Central memory CD4-positive, alpha-beta T cell (primary cell): ENCODE measurements at places on chromosomes 1 and 21.

DNA sequence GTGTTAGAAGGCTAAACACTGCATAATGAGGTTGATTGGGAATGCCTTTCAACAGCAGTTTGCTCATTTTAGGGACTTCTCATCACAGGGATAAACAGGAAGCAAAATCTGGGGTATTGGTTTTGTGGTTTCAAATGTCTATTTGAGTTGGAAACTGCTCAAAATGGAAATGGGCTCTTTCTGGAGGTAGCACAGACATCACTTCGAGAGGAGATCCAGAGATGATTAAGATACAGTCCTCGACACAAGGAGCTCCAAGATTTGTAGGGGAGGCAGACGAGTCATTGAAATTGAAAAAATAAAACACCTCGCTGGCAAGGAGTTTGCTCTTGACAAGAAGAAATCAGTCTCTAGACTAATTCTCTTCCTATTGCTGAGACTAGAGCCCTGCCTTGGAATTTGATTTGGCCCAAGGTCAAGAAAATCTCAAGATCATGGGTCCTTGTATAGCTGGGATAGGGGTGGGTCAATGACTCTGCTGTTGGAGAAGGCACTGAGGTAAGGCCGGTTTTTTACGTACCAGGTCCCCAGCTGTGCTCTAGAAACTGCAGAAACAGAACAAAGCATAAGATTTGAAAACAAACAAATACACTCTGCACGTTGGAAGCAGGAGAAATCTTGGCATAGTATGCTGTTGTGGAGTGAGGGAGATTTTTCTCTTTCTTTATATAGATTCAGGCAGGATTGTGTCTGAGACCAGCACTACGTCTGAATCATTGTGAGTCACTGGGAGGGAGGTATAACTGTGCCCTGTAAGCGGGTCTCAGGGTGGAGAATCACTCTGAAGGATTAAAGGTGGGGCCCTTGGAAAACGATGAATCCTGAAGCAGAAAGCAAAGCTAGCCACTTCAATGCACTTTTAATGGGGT lies 17.7 kb upstream of the KLHDC8A start:
- DNase-seq: no peak

DNA sequence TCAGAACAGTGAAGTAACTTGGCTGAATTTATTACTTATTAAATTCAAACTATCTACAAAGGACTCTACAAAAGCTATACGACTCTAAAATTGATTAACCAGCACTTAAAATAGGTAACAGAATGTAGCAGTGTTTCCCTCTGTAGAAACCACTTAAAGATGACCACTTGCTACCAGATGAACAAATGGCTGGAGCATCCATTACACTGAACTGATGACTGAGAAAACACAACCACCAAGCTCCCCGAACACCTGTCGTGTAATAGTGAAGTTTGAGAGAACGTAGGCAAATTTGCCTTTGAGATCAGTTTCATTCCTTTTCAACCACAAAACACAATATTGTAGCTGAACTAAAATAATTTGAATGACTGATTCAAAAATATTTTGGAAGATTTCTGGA lies 226.7 kb downstream of the KCNT2 start:
- DNase-seq: no peak

- no peak for DNase-seq
Observed at GRCh38 chr1:7616076-7616832, 154.8 kb upstream of the VAMP3 start.

DNA sequence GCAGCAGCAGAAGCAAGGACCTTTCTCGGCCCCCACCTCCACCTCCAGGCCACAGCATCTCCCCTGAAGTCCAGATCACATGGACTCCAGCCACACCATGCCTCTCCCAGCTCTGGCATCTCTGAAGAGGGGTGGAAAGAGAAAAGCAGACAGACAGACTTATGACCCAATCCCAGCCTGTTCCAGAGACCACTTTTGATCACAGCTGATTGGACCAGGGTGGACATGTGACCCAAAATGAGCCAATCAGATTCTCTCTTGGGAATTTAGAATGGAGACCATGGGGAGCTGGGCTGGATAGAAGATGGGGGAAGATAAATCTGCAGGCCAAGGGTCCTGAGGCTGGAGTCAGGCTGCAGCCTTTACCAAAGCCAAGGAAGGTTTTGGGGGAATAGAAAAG lies 16.4 kb downstream of the HTR1D start:
- no peak for DNase-seq

- DNase-seq: no peak
Observed at GRCh38 chr1:2981981-2982614, 39.2 kb upstream of the ACTRT2 start.

- DNase-seq: no peak
Observed at GRCh38 chr1:18091660-18092446, 15.7 kb upstream of the IGSF21 start.

DNA sequence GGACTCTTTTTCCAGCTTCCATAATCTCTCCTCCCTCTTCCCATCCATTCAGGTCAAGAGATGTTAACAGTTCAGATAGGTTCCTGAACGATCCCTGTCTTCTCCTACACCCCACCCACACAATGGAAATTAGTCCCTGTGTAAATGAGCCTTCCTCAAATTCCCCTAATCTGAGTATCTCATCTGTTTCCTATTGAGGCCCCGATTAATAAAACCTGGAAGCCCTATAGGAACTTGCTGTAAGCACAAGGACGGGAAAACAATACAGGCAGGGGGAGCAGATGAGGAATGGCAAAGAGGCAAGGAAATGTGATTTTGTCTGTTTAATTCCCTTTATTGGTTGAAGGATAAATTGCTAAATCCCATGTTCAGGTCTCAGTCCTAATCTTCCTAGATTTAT lies 7.1 kb upstream of the GPX7 start:
- DNase-seq: no peak

DNA sequence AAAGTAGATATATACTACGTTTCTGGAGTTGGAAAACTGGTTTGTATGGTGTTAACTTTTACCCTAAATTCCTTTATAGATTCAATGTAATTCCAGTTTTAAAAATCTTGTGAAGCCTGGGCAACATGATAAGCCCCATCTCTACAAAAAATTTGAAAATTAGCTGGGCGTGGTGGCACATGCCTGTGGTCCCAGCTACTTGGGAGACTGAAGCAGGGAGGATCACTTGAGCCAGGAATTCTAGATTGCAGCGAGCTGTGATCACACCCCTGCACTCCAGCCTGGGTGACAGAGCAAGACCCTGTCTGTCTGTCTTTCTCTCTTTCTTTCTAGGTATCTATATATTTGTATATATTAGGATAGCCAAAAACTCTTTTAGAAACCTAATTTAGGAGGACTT lies 141.9 kb downstream of the CLEC20A start:
- DNase-seq: no peak

- no peak for DNase-seq
Observed at GRCh38 chr1:157732755-157733154, 32.2 kb upstream of the FCRL3 start.

DNA sequence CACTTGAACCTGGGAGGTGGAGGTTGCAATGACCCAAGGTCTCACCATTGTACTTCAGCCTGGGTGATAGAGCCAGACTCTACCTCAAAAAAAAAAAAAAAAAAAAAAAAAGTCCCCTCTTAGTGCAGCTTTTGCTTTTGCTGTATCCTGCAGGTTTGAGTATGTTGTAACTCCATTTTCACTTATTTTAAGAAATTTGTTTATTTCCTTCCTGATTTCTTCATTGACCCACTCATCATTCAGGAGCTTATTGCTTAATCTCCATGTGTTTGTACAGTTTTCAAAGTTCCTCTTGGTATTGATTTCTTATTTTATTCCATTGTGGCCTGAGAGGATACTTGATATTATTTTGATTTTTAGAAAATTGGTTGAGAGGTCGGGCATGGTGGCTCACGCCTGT lies 50.9 kb upstream of the AK4 start:
- DNase-seq: no peak

- DNase-seq: no peak
Observed at GRCh38 chr1:67004176-67004575, 49.8 kb downstream of the SLC35D1 start.

DNA sequence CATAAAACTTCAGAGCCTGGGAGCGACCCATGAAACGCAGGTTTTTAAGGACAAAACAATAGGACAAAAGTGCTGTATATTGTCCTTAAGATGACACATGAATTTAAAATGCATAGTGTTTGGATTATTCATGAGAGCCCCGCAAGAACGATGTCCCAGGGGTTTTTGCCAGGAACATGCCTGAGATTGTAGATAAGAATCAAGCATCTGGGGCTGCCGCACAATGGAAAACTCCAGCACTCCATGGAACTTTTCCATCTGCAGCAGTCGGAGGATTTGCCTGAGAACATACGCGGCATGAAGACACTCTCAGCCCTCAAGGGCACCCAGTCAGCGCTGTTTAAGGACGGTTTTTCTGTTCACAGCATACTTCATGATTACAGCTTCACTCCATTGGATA lies 5.3 kb upstream of the ERG start:
- DNase-seq: no peak

GRCh38 chr1:244362476-244362875 lies 89.2 kb downstream of the ADSS2 start:
- no peak for DNase-seq
